ENCODE measurements at places on chromosomes 12 and 14.

DNA sequence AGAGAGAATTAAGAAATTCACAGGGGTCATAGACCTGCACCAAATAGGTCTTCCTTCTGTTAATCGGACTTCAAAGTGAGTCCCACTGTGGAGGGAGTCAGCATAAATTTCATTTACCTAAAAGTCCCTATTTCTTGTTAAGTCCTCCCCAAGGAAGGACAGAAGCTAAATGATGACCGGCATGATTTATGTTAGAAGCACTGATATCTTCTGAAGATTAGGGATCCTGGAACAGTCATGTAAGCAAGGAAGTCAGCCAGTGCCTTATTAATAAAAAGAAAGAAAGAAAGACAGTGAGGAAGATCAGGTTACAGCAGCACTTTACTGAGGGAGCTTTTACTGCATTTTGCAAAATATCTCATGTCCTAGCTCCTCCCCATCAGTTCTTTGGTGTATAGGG, 287.5 kb downstream of the FOXG1 start:
- DNase-seq: no peak

DNA sequence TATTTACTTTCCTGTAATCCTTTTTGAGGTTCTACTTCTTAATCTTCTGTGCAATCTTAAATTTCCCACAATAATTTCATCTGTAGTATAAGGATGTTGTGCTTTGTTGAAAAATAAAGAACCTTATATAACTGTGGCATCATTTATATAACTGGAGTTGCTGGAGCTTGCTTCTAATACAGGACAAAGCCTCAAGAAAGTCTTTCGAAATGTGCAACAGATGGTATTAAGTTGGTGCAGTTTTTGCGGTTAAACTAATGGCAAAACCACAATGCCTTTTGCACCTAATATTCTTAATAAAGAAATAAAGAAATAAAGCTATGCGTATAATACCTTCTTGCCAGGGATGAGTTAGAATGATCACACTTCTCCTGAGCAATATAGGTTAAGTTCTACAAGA, 180.0 kb downstream of the KITLG start:
- no peak for DNase-seq

DNA sequence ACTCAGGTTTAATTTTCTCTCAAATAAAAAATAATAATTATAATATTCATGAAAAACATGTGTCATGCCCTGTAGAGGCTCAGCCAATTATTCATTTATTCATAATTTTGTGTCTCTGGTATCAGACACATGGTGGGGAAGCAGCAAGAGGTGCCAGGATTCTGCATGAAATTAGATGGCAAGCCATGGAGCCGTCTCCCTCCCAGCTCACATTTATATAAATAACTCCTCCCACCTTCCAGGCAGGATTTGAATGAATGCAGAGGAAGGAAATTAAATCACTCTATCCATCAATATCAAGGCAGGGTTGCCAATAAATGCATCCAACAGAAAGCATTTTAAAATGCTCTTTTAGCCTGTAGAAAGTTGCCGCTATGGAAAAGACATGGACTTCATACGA, 98.1 kb downstream of the PTPRR start:
- DNase-seq: no peak

DNA sequence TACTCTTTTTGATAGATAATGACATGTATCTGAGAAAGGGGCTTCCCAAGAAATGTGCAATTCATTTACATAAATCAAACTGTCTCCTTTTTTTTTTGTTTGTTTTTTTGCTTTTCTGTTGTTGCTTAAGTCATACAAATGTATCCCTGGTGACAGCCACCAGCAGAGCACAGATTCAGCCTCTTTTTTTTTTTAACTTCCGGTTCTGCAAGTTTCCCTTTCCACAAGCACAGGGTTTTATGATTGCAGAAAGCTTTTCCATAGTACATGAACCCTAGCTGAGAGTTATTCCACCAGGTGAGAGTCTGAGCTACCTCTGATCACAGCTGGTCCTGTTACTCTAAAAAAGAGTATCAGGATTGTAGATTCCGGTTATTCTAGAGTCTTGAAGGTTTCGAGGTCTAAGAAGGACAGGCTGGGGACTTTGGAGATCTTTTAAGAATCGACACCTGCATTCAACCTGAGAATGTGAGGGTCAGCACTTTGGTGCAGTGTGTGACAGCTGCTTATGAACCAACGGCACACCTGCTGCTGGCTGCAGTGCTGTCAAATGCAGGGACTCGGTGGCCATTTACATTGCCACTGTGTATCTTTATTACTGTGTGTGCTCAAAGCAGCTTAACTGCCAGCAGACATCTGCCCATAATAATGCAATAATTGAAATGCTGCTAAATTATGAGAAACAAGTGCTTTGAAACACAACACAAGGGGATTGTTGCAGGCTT, 551.7 kb downstream of the NRXN3 start:
- no peak for DNase-seq

GRCh38 chr12:58190618-58191017, 249.3 kb downstream of the ATP23 start:
- DNase-seq: no peak

- DNase-seq: no peak
Measured at GRCh38 chr14:72839753-72840607, 53.9 kb downstream of the DPF3 start.

DNA sequence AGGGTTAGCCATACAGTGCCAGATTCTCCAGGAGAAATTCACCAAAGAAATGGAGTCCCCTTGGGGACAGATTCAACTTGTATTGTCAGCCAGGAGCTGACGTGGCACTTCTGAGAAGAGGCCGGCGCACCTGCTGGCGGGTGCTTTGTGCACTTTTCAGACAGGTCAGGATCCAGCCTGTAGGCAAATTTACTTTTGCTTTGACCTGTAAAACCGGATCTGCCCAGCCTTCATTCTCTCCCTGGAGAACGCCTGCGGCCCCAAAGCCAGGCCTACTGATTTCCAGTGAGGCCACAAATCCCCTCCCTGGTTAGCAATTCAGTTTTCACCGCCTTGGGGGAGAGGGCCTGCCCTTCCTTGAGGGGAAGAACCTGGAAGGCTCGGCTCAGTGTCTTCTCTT, 17.4 kb downstream of the P2RX4 start:
- DNase-seq: no peak

DNA sequence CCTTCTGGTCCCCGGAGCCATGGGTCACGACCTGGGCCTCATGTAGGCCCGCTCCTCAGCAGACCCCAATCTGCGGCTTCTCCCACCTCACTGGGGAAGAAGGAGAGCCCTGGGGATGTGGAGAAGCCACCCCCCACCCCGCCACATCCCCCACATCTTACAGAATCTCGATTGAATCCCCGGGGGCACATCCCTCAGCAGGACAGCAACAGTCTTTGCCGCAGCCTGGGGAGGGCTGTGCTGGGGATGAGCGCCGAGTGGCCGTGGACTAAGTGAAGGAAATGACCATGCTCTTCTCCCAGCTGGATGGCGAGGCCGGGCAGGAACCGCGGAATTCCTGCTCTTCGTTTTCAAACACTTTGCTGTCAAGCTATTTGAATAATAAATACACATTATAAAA, 169.0 kb upstream of the RTL1 start:
- no peak for DNase-seq

GRCh38 chr14:67955261-67955660, 135.7 kb downstream of the RAD51B start:
- no peak for DNase-seq

DNA sequence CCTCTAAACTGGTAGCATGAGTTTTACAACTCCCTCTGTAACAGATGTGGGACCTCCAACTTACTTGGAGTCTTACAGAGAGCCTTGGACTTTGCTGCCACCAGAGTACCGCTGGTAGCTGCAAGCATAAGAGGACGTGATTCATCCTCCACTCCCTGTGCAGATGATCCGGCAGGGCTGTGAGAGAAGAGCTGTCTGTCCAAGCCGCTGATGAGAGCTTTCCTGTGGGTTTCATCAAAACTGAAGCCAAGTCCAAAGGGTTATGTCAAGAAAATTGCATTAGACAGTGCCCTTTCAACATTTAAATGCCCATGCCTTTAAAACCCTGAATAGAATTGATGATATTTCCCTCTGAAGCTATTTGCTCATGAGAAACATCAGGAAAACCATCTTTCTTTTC, 85.8 kb downstream of the LLPH start:
- DNase-seq: no peak

GRCh38 chr14:80545935-80546854, 334.9 kb upstream of the DIO2 start:
- DNase-seq: no peak

- DNase-seq: no peak
Measured at GRCh38 chr12:802242-803120, 50.1 kb downstream of the WNK1 start.

DNA sequence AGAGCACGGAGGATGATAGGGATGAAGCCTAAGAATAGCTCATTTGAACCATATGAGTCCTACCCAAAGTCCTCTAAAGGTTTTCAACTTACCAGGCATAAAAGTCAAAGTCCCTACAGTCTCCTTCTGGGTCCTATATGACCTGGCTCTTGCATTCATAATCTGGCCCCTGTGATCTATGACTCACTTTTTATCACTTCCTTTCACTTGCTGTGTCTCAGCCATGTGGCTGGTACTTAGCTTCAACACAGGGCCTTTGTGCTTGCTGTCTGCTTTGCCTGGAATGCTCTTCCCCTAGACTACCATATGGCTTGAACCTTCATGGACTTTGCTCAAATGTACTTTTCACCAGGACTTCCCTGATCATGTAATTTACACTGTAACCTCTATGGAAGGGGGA, 137.6 kb upstream of the TMTC1 start:
- no peak for DNase-seq

GRCh38 chr12:46472893-46473633, 100.5 kb upstream of the SLC38A2 start:
- DNase-seq: no peak

DNA sequence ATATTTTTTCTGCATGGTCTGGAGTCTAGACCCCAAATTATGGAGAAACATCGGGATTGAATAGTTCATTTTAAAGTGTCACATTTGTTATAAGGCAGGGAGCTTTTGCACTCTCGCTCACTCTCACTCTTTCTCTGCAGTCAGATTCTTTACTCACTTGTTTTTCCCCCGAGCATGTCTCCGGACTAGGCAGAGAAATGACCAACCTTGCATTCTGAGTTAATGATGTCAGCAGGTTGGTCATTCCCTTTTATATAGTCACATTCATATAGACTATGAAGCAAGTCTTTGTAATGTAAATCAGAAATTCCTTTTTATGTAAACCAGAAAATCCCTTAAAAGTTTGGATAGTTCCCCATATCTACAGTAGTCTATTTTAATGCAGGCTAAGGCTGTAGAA, 4.1 kb downstream of the C12orf75 start:
- DNase-seq: no peak

DNA sequence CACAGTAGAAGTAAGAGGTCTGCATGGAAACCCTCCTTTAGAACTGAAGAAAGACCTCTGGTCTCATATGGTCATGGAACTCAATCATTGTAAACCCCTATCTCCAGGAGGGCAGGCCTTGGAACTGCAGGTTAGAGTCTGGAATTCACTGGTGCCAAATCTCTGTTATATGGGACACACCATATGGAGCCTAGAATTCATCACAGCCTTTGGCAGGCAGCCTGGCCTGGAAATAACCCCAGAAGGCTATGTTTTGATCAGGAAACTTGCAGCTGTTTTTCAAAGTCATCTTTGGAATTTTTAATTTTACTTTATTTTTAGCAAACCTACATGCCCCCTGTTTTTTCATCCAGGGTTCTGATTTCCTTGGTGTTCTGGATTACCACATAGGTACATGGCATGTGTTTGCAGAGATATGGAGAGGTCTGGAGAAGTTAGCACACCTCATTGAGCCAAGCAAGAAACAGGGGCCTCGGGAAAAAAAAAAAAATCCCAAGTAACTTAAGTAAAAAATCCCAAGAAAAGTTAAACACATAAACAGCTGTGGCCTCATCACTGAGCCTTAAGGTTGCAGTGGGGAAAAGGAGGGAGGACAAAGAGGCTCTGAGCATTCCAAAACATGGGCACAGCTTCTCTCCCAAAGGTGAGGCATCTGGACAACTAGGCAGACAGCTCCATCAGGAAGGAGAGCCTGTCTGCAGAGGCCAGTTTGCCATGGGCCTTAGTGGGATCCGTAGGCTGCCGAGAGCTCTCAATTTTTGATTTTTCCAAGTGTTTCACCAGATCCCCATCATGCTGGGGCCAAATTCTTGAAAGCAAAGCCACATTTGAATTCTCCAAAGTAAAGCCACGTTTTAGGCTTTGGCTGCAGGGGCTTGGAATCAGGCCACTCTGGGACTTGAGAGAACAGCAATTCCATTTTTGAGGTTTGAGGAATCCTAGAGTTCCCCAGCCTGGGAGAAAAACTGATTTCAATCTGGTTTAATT, 339.6 kb upstream of the TBX3 start:
- no peak for DNase-seq

DNA sequence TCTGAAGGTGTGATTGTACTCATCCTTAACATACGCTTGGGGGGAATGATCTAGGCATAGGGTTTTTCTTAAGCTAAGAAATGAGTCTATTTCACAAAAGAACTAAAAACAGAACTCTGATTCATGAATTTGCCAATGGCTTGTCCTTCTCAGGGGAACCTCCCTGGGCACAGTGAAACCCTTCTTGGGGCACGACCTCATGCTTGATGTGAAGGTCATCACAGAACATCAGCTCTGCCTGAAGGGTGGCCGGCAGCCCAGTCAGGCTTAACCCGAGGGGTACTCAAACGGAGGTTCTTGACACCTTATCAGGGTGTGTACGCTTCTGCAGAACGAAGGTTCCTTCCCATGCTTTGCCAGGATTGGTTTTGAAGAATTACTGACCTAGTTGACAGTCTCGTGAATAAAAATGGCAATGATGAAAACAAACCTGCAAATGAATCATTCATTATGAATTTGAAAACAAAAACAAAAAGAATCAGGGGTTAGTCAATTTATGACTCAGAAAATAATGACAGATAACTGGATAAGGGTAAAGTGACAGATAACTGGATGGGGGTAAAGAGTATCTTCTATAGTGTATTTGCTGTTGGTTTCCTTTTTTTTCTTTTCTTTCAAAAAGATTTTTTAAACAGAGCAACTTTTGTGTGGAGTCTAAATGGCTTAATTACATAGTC, 86.4 kb downstream of the GALNT8 start:
- no peak for DNase-seq

- DNase-seq: peak; percentile 41
Measured at GRCh38 chr14:104563742-104564615, 15.6 kb upstream of the C14orf180 start.

DNA sequence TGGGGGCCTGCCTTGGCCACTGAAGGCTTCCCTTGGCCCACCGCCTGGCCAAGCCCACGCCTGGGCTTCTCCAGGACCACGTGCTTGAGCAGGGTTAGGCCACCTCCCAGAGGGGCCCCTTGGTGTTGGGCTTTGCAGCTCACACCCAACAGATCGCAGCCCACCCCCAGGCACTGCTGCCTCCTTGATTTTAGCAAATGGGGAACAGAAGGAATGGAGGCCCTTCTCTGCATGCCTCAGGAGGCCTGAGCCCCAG, 23.3 kb downstream of the RAB35 start:
- DNase-seq: no peak

GRCh38 chr14:92463141-92463540, 50.4 kb upstream of the RIN3 start:
- DNase-seq: no peak

DNA sequence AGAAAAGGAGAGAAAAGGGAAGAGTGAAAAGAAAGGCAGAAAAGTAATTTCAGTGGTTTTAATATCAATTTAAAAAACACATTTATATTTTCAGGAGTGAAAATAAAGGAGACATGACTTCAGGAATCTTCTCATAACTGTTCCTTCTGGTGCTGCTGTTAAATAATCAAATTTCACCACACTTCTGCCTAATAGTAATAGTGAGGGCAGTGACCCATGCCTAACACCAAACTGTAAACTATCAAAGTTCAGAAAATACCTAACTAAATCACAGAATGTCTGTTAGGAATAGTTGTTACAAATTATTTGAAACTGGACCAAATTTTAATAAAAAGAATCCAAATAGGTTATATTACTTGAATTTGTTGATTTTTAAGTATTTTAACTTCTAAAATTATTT, 169.4 kb downstream of the RPL10L start:
- DNase-seq: no peak
